Fibroblast of lung (primary cell): ENCODE measurements at places on chromosomes 1 and 21.
A peak's percentile ranks its signal among the peaks of the same experiment; 100 is the strongest.

DNA sequence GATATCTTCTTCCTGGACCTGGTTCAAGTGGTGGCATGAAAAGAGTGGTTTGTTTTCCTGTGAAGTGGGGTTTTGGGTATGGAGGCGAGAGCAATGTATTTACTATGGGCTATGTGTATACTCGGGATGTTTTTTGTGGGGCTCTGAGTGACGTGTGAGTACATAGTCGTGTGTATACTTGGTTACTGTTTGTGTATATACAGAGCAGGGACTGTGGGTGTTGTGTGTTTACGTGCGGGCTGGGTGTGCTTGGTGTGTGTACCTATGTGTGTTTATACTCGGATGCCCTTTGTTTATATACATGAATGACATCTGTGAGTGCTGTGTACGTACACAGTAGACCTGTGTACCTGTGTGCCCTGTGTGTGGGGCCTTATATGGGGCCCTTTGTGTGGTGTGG is 50.0 kb downstream of the YARS1 start:
- DNase-seq: no peak

DNA sequence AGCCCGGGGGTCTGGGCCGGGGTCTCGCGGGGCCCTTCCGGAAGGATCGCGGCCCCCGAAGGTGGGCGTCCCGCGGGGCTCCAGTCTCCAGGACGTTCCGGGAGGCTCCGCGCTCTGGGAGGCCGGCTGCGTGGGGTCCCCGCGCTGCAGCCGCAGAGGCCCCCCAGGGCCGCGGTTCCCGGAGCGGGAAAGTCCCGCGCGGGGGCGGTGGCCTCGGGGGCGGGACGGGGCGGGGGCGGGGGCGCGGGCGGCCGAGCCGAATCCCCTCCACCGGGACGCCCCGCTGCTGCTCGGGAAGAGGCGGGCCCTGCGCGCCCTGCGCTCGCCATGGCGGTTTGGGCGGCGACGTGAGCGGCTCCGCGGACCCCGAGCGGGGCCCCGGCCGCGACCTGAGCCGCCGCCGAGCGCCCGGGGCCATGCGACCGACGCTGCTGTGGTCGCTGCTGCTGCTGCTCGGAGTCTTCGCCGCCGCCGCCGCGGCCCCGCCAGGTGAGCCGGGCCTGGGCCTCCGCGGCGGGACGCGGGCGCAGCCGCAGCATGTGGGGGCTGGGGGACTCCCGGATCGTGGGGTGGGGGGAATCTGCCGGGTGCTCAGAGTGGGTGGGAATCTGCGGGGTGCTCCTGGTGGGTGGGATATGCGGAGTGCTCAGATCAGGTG is at the start of gene IFNGR2:
IFNGR2 (plus strand) TSS at position 286 of the 658 bp plus-strand sequence; CDS start at position 417, 131 bp downstream.
- no peak for DNase-seq

DNA sequence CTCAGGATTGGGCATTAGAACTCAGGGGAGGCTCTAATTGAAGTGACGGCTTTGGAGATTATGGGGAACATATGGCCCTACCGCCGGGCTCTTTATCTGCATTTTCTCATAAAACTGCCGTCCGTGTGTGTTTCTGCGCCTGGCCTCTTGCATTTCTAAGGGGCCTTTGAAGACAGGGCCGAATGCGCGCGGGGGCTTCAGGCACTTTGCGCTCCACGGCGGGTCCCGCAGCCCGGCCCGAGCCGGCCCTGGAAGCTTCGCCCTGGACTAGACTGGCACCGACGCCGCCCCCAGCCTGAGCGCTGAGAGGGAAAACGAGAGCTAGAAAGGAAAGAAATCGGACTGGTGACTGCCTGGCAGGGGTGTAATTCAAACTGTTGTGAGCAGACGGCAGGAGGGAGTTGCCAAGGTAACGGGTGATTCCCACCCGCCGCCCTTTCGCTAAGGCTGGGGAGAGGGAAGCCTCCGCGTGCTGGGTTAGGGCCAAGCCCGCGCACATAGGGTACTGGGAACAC is 120.7 kb downstream of the LMX1A start:
- DNase-seq: no peak

DNA sequence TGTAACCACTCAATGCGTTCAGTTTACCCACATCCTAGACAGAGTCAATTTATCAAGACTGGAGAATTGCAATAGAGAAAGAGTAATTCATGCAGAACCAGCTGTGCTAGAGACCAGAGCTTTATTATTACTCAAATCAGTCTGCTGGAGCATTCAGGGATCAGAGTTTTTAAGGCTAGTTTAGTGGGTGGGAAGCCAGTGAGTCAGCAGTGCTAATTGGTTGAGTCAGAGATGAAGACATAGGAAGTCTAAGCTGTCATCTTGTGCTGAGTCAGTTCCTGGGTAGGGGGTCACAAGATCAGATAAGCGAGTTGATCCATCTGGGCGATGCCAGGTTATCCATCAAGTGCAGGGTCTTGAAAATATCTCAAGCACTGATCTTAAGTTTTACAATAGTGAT is 499.6 kb downstream of the MRPL39 start:
- peak; percentile 94 for DNase-seq

- DNase-seq: no peak
Observed at GRCh38 chr1:90823686-90824085, 106.6 kb upstream of the BARHL2 start.

DNA sequence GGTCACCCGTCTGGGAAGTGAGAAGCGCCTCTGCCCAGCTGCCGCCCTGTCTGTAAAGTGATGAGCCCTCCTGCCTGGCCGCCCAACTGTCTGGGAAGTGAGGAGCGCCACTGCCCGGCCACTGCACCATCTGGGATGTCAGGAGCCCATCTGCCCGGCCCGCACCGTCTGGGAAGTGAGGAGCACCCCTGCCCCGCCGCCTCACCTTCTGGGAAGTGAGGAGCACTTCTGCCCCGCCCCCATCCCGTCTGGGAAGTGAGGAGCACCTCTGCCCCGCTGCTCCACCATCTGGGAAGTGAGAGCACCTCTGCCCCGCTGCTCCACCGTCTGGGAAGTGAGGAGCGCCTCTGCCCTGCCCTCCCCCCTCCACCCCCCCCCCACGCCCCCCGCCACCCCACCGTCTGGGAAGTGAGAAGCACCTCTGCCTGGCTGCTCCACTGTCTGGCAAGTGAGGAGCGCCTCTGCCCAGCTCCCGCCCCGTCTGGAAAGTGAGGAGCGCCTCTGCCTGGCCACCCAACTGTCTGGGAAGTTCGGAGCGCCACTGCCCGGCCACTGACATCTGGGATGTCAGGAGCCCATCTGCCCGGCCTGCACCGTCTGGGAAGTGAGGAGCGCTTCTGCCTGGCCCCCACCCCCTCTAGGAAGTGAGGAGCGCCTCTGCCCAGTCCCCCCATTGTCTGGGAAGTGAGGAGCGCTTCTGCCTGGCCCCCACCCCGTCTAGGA is 4.5 kb upstream of the ZZZ3 start:
- DNase-seq: no peak

DNA sequence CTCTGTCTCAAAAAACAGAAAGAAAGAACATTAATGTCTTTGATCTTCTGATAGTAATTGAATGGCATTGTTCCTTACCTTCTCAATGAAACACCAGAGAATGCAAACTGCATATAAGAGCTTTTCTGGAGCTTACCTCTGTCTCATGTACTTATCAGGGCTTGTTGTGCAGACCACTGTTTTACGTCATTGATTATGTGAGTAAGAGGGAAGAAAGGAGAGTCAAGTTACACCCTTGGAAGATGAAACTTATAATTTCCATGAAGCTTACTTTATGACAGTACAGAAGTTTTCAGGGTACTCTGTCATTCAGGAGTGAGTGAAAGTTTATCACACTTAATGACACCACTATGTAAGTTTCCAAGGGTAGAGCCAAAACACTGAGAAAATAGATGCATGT is 49.0 kb upstream of the MAB21L3 start:
- DNase-seq: no peak

DNA sequence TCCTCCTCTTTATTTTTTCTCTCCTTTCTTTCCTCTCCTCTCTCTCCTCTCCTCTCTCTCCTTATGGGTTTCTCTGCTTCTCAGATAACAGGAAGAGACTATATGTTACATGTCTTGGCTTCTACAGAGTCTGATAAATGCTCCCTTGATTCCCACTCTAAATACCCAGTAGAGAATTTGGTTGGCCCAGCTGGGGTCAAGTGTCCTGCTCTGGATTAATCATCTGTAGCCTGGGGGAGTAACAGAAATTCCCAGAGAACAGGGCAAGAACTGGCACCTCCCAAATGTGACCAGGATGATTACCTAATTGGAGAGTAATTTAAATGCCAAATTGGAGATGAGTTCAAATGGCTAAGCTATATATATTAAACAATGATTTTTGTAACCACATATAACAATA is 146.1 kb upstream of the LMO4 start:
- no peak for DNase-seq

GRCh38 chr1:11778336-11778735 is 16.3 kb downstream of the C1orf167 start:
- DNase-seq: no peak

- no peak for DNase-seq
Observed at GRCh38 chr1:175504875-175505555, 238.4 kb downstream of the TNR start.

GRCh38 chr1:25253911-25254310 is 6.7 kb upstream of the RSRP1 start:
- peak; percentile 63 for DNase-seq

- DNase-seq: peak; percentile 30
Observed at GRCh38 chr1:199297174-199297573, 658.3 kb downstream of the PTPRC start.

DNA sequence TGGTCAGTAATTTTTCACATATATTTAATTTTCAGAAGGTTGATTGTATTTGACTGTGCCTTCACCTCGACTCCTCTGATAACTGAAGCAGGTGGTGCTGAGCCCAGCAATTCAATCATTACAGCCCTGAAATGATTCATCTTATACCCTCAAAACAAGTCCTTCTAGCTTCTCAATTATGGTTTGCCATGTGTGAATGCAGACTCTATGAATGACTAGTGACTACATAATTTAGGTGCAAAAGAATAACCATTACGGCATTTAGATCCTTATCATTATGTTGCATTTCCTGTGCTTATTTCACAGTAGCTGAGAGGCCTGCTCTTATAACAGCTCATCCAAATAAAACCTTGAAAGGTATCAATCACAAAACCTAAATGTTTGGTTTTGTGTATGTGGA is 54.0 kb upstream of the COL11A1 start:
- peak; percentile 16 for DNase-seq

DNA sequence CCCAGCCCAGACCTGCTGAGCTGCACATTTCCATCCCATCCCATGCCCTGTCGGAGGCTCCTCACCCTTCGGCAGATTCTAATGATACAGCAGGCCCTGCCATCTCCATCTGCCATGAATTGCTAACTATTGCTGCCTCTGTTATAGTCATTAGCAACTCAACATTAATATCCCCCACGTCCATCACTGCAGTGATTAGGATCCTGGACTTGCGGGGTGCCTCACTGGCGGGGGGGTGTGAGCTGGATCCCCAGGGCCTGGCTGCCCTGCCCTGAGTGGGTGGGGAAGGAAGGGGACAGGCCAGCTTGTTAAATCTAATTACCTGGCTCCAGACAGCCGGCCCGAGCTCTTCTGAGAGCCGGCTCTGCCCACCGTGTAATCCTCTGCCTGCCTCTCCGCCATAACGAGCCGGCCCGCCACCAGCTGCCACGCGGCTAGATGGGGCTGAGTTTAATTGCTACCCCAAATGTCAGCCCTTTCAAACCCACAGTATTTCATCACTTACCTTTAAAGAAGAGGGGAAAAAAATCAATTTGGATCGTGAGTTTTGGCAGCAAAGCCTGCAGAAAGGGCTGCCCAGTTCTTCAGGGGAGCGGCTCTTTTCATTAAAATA is 227.3 kb upstream of the CSF3R start:
- DNase-seq: no peak

GRCh38 chr1:39387452-39387851 is 104.0 kb upstream of the BMP8A start:
- peak; percentile 80 for DNase-seq

- DNase-seq: no peak
Observed at GRCh38 chr1:186865253-186865652, 36.5 kb downstream of the PLA2G4A start.

- no peak for DNase-seq
Observed at GRCh38 chr1:207248544-207249198, 72.8 kb upstream of the CD55 start.

DNA sequence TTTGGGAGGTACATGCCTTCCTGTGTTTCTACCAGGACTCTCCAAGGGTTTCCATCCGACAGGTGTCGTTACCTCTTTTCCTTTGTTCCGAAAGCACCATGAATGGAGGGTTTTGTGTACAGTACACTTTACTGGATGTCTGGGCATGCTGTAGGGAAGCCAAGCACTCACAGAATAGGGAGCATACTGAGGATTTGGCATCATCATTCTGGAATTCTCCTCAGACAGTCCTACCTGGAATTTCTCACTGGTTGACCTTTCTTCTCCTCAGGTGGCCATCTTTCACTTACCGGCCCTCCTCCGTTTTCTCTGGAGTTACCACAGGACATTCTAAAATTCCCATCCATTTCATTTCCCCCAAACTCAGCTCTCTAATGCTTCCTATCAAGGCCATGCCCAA is 5.9 kb upstream of the MPL start:
- DNase-seq: no peak

GRCh38 chr1:53641481-53642214 is 97.3 kb downstream of the GLIS1 start:
- DNase-seq: no peak

GRCh38 chr1:114152089-114152507 is 1.6 kb downstream of the SYT6 start:
- no peak for DNase-seq

GRCh38 chr1:161381707-161382106 is 14.0 kb upstream of the CFAP126 start:
- DNase-seq: no peak

GRCh38 chr1:84668185-84668584 is 22.1 kb downstream of the SSX2IP start:
- no peak for DNase-seq

DNA sequence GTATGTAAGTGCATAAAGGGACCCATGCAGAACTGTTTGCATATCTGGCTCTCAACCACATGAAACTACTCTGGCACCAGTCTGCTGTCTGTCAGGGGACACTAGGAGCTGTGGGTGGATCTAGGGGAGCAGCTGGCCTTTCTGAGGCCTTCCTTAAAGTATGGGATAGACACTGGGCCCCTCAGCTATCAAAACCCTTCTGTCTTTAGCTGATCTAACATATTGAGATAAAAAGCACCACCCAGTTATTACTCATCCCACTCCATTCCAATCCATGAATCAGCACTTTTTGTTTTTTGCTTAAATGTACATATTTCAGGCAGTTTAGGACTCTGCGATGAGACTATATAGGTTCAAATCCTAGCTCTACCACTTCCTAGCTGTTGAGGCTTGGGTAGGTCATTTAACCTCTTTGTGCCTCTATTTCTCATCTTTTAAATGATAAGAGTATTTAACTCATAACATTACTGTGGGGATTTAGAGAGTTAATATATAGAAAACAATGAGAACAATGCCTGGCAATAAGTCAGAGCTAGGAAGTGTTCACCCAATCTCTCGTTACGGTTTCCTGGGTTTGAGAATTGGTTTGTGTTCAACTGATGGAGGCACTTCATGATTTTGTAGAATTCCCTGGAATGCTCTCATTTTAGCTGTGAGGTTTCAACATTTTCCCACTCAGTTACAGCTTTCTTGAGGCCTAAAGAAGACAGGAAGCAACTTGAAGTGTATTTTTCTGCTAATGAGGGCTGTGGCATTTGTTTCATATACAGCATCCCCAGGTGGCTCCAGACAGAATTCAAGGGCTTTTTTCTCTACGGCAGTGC is 68.9 kb downstream of the LRIG2 start:
- peak; percentile 72 for DNase-seq
